ENCODE measurements at places on chromosomes 5 and 9.

DNA sequence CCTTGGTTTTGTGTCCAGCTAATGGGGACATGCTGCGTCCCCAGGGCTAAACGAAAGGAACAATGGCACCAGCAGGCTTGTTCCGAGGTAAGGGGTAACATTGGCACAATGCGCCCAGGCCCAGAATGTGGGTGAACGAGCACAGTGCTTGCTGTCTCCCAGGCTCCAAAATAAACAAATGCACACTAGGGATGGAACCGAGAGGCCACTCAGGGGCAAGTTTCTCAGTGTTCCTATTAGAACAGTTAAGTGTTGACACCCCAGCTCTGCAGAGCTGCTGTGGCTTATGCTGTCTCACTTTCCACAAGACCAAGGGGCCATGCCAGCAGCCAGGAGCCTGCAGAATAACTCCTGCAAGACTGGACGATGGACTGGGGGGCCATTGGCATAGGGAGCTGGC, 492.4 kb downstream of the GADD45G start:
- DNase-seq, result no peak

DNA sequence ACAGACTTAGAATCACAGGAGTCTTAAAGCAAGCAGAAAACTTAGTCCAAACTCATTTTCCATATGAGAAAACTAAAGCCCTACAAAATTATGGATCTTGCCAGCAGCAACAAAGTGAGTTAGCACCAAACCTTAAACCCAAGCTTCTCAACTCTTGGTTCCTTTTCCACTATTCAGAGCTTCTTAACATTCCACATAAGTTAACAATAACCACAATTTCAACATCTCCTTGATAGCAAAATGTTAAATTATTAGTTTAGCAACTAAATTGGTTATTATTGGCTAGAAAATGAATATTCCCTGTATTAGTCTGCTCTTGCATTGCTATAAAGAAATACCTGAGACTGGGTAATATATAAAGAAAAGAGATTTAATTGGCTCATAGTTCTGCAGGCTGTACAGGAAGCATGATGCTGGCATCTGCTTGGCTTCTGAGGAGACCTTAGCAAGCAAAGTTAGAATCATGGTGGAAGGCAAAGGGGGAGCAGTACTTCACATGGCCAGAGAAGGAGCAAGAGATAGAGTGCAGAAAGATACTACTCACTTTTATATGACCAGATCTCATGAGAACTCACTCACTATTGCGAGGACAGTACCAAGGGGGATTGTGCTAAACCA, 26.2 kb upstream of the ARSB start:
- no peak for DNase-seq

GRCh38 chr5:150149618-150150017, 6.0 kb downstream of the PDGFRB start:
- DNase-seq, result no peak

DNA sequence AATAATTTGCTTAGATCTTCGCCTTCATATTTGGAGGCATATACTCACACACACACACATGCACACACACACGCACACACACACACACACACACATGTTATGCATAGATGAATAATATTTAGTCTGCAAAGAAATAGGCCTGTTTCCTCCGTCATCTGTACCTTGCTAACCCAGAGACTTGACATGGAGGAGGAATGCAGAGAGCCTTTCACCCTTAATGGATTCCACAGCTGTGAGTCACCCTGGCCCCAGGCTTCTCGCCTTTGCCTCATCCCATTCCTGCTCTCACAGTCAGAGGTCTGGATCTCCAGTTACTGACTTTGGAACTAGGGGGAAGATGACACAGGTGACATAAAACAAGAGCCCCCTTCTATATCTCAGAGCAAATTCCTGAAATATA, 29.7 kb downstream of the ZNF462 start:
- no peak for DNase-seq

GRCh38 chr5:78881884-78882283, 103.2 kb downstream of the ARSB start:
- DNase-seq, result no peak

DNA sequence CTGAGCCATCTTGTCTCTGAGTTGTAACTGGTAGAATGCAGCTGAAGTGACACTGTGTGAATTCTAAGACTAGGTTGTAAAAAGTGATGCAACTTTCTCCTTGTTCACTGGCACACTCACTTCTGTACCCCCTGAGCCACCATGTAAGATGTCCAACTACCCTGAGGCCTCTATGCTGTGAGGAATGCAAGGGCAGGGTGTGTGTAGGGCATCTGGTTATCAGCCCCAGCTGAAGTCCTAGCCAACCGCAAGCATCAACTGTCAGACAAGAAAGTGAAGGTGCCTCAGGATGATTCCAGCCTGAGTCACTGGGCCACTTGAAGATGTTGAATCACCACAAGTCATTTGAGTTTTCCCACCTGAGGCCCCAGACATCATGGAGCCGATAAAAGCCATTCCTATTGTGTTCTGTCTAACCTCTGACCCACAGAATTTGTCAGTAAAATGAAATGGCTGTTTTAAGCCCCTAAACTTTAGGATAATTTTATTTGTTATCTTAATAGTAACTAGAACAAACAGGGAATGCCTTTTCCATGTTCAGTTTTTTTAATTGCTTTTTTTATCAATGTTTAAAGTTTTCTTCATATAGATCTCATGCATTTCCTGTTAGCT, 18.7 kb upstream of the RHOBTB3 start:
- no peak for DNase-seq

GRCh38 chr5:109028608-109029299, 281.1 kb downstream of the FER start:
- no peak for DNase-seq

GRCh38 chr5:167801999-167802398, 489.4 kb upstream of the WWC1 start:
- DNase-seq, result no peak

- no peak for DNase-seq
Measured at GRCh38 chr5:115941051-115941675, 21.1 kb upstream of the LVRN start.

DNA sequence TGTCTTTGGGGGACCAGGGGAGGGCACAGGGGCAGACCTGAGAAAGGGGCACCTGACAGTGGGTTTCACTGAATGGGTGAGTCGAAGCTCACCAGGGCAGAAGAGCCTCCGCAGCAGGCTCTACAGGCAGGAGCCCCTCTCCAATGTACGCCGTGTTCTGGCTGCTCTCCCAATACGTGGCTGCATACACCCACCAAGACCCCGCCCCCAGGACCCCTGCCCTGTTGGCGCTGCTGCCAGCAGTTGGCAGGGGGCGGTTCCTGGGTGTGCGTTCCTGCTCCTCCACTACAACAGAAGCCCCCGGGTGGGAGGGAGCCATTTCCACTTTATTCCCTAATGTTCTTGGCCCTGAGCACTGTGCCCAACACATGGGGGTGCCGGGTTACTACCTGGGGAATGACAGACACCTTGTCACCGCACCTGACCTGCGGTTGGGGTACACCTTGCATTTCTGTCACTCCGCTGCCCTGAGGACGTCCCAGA, 30.3 kb downstream of the SARDH start:
- no peak for DNase-seq

DNA sequence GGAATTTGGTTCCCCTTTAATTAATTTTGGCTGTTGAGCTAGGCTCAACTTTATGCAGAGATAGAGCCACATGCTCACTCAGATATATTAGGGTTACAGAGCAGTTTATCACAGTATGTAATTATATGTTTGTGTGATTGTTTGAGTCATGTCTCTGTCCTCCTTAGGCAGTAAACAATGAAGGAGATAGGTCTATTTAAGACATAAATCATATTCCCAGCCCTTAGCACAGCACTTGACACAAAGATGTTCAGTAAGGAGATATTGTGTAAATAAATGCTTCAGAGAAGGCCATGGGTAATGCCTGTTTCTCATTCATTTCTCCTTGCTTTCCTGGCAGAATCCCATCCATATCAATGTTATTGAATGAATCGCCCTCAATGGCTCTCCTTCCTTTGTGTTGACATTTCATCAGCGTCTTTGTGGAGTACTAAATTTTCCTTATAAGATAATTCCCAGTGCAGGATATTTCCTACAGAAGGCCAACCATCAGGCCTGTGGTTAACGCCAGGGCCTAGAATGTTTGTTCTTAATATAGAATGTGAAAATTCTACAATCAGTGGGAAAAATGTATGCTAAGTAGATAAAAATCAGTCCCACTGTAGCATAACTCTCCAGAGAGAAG, 408.0 kb downstream of the EBF1 start:
- DNase-seq, result no peak

- DNase-seq, result no peak
Measured at GRCh38 chr9:104795082-104795481, 31.2 kb downstream of the NIPSNAP3B start.

- no peak for DNase-seq
Measured at GRCh38 chr5:2755076-2755680, 3.7 kb upstream of the IRX2 start.

GRCh38 chr5:146849694-146850303, 28.8 kb downstream of the PPP2R2B start:
- no peak for DNase-seq

GRCh38 chr5:158212237-158212636, 353.3 kb upstream of the CLINT1 start:
- no peak for DNase-seq

- DNase-seq, result no peak
Measured at GRCh38 chr5:36040651-36041536, 25.8 kb downstream of the UGT3A2 start.

GRCh38 chr5:118407958-118408357, 580.4 kb downstream of the DTWD2 start:
- DNase-seq, result no peak

GRCh38 chr9:83036043-83036442, 26.9 kb downstream of the RASEF start:
- DNase-seq, result no peak
